Activated T-cell treated with anti-CD3 and anti-CD28 coated beads, Interleukin-2, amount 50 U/mL, for 72 hours (primary cell): ENCODE measurements at places on chromosomes 7 and 10. TPM values are rescaled to one million over a fixed set of nuclear protein-coding genes. Genes with fewer than 3 reads are reported as not detected.

Gene SLC16A9
- 0.14 TPM for total RNA-seq

Gene CDC14C
- not detected for total RNA-seq

- H3K36me3 ChIP-seq = peaks cover 10% of the 10 kb centered on the region
- no peak for DNase-seq
- H3K4me3 ChIP-seq = no peak overlapping the region
- H3K27me3 ChIP-seq = no peaks in the 10 kb centered on the region
These were observed 107.2 kb upstream of the MKI67 start for GRCh38 chr10:128233422-128233821.

DNA sequence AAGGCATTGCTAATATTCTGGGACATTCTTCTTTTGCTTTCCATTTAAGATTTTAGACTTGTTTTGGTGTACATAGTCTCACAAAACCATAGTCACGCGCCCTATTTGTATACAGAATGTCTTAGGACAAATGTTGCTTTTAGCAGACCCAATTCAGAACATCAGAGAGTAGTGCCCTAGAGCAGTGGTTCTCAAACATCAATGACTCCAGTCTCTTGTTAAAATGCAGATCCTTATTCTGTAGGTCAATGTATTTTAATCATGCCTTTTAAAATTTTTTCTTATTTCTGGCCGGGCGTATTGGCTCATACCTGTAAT, 127.4 kb upstream of the EFCAB10 start:
- no peaks in the 10 kb centered on the region for H3K27me3 ChIP-seq
- no peak overlapping the region for H3K4me3 ChIP-seq
- H3K27ac ChIP-seq = no peak overlapping the region

- peaks cover 32% of the 10 kb centered on the region for H3K4me1 ChIP-seq
- no peak overlapping the region for H3K27ac ChIP-seq
- no peak overlapping the region for H3K4me3 ChIP-seq
These were observed 237.6 kb downstream of the DIP2C start for GRCh38 chr10:451856-452255.

GRCh38 chr7:100437150-100438100, 1.1 kb upstream of the PPP1R35 start:
- DNase-seq = no peak
- H3K4me3 ChIP-seq = peak overlapping the region; percentile 50
- no peaks in the 10 kb centered on the region for H3K27me3 ChIP-seq
- H3K4me1 ChIP-seq = peaks cover 27% of the 10 kb centered on the region
- H3K27ac ChIP-seq = no peak overlapping the region
